M059J (cell line): ENCODE measurements at places on chromosomes 11 and 22.

DNA sequence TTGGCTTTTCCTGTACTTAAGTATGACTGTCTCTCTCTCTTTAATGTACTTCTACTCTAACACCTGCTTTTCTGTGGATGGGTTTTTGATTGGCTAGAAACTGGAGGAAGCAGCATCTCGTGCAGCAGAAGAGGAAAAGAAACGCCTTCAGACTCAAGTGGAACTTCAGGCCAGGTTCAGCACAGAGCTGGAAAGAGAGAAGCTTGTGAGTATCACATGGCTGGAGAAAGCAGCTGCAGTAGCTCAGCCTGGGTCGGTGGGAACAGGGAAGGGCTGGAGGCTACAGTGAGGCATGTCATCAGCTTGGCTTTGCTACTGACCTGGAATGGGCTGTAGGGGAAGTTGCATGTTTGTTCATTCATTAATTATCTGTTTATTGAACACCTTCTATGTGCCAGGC lies 74.2 kb downstream of the SWAP70 start:
- DNase-seq: no peak

DNA sequence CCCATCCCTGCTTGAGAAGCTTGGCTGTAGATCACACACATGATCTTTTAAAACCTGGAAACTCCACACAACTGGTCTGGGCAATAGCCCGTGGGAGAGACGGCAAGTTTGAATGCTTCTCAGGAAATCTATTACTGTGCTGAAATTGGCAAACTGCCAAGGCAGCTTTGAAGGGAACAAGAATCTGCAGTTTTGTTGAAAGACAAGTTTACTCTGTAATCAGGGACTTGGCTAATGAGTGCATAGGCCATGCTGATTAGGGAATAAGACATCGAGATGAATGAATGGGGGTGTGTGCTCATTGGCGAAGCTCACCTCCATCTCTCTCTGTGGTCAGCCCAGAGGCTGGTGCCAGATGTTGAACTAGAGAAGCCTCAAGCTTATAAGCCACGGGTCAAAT lies 218.8 kb downstream of the HIPK3 start:
- peak; percentile 62 for DNase-seq

GRCh38 chr22:17769013-17769715 lies 5.1 kb downstream of the BID start:
- DNase-seq: no peak

DNA sequence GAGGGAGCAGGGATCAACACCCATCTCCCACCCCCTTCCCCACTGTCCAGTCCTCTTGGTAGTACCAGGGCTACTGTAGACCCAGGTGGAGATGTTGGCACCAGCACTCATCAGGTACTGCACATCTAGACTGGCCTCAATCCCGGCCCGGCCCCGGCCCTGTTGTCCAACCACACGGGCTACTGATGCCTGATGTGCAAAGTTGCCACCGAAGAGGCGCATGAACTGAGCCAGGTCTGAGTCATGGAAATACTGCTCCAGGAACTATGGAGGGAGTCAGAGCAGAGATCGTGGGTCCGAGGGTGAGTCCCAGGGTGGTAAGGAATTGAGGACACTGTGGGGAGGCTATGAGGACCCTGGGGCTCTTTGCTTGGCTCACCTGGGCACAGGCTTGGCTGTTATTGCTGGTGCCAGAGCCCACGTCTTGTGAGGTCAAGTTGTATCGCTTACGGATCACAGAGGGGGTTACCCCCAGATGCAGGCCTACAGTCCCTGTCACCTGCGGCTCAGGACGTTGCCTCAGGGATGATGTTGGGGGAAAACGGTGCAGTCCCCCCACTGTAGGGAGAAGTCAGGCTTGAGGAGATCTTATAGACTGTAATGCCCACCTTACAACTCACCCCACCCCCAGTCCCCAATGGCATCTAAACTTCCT lies 2.5 kb downstream of the TPP1 start:
- DNase-seq: no peak

DNA sequence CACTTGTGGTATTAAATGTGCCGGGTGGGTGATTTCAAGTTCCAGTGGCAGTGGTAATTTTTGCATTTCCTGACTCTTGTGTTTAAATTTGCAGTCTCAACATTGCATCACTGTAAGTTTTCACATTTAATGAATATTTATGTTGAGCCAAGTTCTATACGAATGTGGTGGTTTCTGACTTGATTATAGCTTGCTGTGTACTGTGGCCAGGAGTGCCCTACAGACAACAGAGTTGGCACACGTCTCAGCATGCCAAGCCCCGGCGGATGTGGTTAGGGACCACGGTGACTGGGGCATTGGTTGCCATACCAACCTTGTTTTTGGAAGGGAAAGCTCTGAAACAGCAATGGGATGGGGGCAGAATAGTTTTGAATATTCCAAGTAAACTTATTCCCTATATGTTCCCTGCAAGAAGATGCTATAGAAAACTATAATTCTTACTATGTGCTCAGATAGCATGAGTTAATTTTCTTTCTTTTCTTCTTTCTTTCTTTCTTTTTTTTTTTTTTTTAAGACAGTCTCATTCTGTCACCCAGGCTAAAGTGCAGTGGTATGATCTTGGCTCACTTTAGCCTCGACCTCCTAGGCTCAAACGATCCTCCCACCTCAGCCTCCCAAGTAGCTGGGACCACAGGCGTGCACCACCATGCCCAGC lies 16.0 kb downstream of the ZNRF3 start:
- DNase-seq: peak; percentile 90

- no peak for DNase-seq
These were observed 2.6 kb downstream of the ANKRD13D start for GRCh38 chr11:67291481-67292381.

DNA sequence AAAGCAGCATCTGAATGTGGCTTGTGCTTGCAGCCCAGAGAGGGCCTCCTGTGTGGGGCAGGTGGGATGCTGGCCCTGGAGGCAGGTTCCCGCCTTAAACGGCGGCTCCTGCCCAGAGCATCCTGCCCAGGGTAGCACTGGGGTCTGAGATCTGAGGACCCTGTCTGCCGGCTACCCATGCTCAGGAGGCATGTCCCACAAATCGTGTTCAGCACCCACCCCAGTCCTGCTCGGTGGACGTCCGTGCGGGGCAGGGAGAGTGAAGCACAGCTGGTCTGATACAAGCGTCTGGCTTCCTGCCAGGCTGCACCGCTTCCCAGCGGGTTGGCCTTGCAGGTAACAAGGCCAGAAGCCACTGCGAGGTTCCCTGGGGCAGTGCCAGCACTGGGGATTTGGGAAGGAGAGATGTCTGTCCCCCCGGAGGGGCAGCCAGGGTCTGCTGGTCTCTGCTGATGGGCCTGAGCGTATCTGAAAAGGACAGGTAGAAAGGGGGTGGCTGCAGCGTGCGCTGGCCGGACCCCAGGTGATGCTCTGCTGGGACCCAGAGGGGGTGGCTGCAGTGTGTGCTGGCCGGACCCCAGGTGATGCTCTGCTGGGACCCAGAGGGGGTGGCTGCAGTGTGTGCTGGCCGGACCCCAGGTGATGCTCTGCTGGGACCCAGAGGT lies 3.6 kb downstream of the TRABD start:
- DNase-seq: no peak

DNA sequence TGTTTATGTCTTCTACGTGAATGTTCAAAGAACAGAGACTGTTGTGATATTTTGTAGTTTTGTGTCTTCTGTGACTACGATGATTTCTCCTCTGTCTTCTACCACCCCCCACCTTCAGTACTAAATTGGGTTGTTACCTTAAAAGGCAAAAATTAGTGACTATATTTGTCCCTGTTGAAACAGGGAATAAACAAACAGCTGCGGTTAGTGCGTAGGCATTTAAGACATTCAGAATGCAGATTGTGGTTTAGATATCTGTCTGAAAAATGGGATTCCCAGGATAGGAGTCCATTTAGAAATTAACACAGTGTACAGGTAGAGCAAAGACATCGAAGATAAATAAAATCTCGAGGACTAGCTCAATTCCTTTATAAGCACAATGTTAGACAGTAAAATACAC lies 15.6 kb upstream of the ARHGAP42 start:
- peak; percentile 91 for DNase-seq

DNA sequence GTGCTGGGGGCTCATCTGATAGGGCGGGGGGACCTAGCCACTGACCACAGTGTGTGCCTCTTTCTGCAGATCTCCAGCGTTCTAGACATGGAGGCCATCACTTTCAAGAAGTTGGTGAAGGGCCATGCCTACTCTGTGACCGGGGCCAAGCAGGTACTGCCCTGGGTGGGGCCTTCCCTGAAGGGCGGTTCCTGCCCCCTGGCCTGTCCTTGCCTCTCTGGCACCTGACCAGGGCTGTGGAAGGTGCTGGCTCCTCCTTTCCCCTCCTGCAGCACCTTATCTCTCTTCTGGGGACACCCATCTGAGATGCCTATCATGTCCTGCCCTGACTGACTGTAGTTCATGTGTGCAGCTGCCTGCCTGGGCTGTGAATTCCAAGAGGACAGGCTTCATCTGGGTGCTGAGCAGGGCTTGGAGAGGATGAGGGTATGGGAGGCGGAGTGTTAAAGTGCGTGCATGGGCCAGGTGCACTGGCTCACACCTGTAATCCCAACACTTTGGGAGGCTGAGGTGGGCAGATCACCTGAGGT lies 5.5 kb downstream of the CAPN1 start:
- no peak for DNase-seq

DNA sequence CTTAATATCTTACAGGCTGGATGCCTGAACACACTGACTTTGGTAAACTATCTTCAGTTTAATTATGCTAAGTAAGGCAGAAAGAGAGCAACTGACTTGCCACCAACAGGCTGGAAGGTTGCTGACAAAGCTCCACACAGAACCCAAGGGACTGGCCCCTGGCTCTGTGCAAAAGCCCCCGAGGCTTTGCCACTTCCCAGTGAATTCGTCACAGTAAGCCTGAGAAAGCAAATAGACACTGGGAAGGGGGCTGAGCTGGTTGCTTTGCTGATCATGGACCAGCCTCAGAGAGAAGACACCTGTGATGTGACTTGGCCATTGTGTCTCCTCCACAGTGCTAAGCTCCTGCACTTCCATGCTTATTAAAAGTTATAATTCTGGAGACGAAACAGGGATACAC lies 91.7 kb downstream of the BLID start:
- no peak for DNase-seq

DNA sequence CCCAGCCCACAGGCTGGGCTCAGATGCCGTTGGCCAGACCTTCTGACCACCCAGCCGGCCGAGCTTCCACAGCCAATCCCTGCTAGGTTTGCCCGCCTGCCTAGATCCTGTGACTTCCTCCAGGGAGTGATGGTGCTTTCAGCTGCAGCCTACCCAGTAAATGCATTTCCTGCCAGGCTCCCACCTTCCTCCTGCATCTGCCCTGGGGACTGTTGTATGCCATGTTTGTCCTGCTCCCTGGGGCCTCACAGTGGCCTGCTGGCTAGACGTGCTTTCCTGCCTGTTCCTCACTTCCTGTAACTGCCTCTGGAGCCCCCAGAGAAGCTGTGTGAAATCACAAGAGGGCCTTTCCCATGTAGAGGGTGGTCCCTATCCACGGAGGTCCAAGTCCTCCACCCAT lies 86.2 kb downstream of the GALNT18 start:
- DNase-seq: no peak

DNA sequence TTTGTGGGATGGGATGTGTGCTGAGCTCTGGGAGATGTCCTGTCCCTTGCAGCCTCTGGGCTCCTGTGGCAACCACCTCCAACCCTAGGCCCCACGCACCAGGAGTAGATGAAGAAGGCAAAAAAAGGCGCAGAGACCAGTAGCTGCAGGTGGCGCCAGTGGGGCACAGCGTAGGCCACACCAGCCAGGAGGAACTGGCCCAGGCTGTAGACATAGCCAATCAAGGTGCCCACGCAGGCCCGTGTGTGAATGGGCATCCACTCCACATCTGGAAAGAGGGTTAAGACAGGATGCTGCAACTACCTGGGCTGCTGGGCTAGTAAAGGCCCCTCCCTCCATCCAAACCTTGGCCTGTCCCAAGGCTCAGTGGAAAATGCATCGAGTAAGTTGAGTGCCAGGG lies 3.0 kb downstream of the SLC22A6 start:
- DNase-seq: no peak

DNA sequence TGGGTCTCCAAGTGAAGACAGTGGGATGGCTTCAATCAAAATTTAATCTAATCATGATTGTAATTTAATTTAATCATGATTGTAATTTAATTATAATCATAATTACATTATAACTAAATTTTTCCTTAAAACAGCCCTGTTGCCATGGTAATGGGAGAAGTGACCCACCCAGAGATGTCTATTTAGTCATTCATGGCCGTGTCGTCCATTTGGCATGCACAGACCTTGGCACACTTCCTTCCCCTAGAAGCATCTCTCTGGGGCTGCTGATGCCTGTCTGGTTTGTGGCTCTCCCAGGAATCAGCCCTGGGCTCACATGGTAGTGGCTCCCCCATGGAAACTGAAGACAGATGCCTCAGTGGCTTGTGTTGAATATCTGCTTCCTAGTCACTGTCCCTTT lies 27.0 kb downstream of the P4HA3 start:
- DNase-seq: peak; percentile 16

- no peak for DNase-seq
These were observed 16.1 kb upstream of the CABP7 start for GRCh38 chr22:29703569-29704195.

DNA sequence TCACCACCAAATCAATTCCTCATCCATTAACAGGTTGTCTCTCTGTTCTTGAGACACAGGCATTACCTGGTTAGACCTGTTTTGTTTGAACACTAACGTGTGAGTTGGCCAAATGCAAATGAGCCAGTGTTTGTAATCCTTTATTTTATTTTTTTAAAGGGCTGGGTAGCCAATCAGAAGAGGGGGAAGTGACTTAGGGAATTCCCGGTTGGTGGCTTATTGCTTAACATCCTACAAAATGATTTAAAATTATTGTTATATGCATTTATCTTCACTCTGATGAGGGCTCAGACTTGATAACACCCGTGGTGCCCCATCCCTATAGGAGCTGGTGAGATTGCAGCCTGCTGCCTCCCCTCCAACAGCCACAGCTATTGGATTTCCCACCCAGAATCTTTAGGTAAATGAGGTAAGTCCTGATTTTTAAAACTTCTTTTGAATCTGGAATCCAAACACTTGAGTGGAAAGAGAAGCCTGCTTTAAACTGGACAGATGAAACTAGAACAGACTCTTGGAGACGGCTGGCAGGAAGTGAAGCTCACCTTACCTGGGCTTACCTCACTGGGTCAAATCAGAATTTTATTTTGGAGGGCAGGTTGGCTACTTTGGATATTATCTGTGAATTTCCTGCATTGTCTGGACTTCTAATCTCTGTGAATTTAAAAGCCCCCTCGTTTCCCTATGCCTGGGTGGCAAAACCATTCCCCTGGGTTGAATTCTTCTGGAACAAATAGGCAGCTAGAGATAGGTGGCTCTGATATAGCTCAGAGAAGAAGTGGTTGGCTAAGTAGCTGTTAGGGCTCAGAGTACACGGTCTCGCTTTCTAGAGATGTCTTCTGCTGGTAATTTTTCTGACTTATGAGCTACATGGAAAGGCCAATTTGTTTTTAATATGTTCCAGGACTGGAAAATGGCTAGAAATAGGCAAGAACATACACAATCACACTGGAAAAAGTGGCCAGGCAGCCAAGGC lies at the start of gene EHF:
EHF (plus strand) TSS at position 274 of the 973 bp plus-strand sequence. CDS start 21,538 bp downstream, outside the sequence.
- no peak for DNase-seq

- DNase-seq: peak; percentile 34
These were observed 2.6 kb downstream of the C11orf21 start for GRCh38 chr11:2298795-2299761.
